ENCODE measurements at places on chromosomes 7 and 10.

- DNase-seq = no peak
Observed at GRCh38 chr10:27019827-27020226, 80.5 kb downstream of the ANKRD26 start.

GRCh38 chr10:124066126-124066700, 27.2 kb downstream of the CHST15 start:
- DNase-seq = no peak

DNA sequence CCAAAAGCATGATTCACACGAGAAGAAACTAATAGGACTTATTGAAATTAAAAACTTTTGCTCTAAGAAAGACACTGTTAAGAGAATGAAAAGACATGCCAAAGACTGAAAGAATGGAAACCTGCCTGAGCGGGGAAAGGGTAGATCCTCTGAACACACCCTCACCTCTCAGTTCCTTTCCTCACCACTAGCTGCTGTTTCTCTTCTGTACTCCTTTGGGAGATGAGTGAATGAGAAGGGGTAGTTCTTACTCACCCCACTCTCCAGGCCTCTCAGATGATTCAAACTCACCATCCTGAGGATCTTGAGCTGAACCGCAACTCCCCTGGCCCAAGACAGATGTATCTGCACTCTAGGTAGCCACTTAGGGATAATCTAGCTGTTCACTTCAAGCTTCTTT, 41.9 kb downstream of the IQUB start:
- DNase-seq = no peak

DNA sequence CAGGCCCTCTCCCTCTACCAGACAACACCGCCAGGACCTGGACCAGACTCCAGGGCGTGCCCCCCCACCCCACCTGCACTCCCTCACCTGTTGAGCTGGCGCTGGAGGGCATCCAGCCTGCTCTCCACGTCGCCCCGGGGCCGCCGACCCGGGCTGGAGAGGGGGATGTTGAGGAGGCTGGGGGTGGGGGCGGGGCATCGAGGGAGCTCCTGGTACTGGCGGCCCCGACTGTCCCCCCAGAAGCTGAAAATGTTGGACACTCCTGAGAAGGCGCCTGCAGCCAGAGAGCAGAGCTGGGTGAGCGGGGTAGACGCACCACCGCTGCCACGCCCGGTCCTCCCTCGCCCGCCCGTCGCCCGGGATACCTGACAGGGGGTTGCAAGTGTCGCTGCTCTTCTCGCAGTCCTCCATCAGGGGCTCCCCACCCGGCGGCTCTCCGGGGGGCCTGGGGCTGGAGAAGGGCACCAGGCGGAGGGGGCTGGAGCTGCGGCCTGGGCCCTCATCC, 30.8 kb downstream of the KCNH2 start:
- DNase-seq = no peak

- DNase-seq = no peak
Observed at GRCh38 chr7:94160719-94161435, 156.7 kb upstream of the BET1 start.

- DNase-seq = no peak
Observed at GRCh38 chr7:22855049-22855392, 32.4 kb upstream of the TOMM7 start.

DNA sequence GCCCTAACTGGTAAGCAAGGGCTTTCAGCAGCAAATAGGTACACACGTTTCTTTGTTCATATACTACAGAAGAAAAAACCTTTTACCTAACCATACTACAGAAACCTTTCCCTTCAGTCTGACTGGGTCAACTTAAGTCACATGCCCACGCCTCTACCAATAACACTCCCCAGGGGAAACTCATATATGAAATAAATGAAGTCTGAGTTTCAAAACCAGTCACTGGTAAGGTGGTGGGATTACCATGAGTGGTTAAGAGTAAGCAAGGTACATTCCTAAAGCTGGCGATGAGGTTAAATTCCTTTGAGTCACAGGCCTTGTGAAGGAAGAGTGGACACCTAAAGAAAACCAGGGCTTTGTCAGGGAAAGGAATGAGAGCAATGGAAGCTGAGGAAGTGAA, 21.4 kb upstream of the KIF20B start:
- DNase-seq = no peak

GRCh38 chr10:71704816-71705215, 14.8 kb downstream of the C10orf105 start:
- DNase-seq = no peak
